Fibroblast of skin of scalp (primary cell): ENCODE measurements at places on chromosomes 11 and 22.

- DNase-seq: no peak
Measured at GRCh38 chr11:119666061-119666460, 62.9 kb downstream of the NECTIN1 start.

DNA sequence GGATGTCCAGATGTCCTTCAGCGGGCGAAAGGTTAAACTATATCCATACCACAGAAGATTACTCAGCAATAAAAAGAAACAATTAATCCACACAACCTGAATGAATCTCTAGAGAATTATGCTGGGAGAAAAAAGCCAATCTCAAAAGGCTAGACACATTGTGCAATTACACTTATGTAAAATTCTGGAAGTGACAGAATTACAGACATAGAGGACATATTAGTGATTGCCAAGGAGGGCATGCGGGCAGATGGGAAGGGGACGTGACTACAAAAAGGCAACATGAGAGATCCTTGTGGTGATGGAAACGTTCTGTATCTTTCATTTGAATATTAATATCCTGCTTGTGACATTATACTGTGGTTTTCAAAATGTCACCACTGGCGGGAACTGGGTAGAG, 103.5 kb upstream of the BMAL1 start:
- DNase-seq: no peak

DNA sequence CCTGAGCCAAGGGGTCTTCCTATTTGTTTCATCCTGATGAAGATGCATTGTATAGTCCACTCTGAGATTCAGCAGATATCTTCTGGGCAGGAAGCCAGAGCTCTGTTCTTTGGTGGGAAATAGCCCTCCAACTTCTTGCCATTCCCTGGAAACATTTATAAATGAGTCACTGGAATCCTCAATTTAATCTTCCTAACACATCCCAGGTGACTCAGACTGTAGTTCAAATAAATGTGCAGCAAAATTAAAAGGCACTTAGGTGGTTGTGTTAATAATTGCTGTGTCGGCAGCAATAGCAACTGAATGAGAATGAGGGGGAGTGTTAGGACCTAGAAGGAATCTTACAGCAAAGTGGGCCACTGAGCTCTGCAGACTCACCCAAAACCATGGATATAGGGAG, 108.6 kb downstream of the INSC start:
- peak; percentile 11 for DNase-seq

GRCh38 chr22:38753948-38754750, 1.6 kb downstream of the SUN2 start:
- peak; percentile 73 for DNase-seq

GRCh38 chr11:1755692-1756561, 5.5 kb upstream of the IFITM10 start:
- DNase-seq: no peak

DNA sequence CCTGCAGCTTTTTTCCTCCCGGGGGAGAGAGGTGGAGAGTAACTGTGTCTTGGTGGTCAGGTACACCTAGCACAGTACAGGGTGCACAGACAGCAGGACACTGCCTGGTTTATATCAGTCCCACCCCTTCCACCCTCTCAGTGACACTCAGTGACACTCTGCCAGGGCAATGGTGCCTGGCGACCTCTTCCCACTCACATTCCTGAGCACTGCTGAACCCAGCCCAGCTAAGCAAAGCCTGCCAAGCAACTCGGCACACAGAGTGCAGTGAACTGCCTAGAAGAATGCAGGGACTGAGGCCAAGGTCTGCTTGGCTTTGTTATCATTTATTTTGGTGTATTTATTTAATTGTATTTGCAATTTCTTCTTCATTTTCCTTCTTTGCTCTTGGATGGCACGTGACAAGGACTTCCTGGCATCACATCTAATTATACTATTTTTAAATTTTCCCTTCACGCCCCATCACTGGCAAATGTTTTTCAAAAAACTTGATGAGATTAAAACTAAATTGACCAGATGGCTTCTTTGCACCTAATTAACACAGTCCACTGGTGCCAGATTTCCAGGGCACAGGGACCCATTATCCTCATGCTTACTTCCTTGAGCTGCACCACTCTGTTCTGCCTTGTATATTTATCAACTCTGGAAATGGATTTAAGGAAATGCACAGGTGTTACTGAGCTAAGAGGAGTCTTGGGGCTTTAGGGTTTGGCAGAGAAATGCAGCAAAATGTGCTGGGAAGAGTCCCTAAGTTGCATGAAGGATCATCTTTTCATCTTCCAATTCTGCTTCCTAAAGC, 205.6 kb downstream of the ADAMTS15 start:
- DNase-seq: peak; percentile 40

GRCh38 chr22:25134028-25134427, 65.6 kb upstream of the CRYBB3 start:
- DNase-seq: no peak

DNA sequence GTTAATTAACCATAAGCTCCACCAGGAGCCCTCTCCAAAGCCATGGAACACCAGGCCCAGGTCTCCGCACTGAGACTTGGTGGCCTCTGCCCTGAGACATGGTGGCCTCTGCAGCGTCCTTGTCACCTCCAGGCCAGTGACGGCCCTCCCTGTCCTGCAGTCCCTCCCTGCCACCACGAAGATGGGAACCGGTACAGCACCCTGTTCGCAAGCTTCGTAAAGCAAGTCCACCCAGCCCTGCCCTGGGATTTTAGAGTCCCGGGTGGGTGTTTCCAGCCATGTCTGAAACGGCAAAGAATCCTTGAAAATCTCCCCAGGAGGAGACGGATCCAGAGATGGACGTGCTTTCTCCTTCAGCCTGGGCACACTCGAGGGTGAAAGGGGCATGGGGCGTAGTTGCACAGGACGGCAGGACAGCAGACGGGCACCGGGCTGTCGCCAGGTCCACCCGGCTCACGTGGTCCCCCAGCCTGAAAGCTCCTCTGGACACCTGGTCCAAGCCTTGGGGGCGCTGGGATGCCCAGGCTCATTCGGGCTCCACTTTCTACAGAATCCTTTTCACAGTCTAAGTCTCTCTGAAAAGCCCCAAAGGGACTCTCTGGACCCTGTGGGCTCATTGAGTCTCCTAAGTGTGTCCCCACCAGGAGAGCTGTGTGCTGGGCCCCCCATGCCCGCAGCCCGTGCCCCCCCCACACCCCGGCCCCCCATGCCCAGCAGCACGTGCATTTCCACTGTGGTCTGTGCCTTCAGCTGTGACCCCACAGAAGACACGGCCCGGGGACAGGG, 456.2 kb downstream of the BRD1 start:
- no peak for DNase-seq

DNA sequence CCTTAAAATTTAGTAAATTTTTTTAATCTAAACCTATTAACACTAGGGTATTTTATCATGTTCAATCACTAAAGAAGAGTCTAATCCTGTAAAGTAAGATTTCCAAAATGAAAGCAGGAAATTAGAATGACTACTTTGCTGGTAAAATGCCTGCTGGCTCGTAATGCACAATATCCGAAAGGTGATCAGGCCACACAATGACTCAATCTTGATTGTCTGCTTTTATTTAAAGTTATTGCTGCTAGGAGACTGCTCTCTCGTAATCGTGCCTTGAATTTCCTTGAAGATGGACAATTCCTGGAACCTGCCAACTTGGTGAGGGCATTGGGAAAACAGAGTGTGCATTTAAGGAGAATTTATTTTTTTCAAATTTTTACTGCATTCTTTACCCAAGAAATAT, 1786.5 kb upstream of the RAG2 start:
- DNase-seq: no peak

DNA sequence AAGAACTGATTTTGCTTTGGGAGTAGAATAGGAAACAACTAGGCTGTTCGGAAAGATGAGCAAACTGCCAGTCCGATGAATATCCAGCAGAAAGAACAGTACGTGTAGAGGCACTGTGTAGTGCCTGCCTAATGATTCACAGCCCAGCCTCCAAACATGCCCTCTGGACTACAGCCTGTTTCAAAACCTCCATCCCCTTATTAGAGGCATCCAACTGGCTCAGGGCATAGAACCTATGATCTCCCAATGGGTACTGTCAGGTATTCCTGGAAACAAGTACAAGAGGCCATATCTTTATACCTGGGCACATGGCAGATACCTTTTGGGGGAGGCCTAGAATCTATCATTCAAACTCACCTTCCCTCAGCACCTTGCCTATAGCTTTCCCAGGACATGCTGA, 4.9 kb downstream of the RRP8 start:
- DNase-seq: no peak

- DNase-seq: peak; percentile 94
Measured at GRCh38 chr11:65911682-65912568, 6.9 kb downstream of the C11orf68 start.

DNA sequence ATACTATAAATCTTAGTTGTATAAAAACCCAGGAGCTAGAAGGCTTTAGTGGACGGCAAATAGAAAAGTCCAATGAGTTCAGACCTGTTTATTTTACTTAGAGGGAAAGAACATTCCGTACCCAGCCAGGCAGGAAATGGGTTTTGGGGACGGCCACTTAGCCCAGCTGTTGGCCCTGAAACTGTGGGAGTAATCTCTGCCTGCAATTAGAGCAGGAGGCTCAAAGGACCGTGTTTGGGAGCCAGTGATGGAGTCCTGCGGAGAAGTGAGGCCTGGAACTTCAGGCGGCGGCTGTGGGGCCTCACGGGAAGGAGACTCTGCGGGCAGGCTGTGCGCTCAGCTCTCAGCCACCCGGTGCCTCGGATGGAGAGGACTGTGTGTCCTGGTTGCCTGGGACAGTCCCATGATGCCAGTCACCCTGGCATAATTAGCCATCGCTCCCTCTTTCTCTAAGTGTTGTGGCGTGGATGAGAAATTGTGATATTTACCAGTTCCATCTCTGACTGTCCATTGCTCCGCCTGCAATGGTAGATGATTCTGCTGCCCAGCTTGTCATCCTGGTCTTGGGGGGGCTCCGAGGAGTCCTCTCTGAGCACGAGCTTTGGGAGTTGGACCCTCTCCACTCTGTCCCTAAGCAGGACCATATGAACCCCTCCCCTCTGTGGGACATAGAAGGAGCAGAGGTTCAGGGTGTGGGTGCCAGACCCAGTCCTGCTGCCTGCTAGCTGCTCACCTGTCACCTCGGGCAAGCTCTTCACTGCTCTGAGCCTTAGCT, 530.3 kb downstream of the TBC1D22A start:
- no peak for DNase-seq

GRCh38 chr11:134485316-134485715, 73.3 kb upstream of the B3GAT1 start:
- DNase-seq: no peak

DNA sequence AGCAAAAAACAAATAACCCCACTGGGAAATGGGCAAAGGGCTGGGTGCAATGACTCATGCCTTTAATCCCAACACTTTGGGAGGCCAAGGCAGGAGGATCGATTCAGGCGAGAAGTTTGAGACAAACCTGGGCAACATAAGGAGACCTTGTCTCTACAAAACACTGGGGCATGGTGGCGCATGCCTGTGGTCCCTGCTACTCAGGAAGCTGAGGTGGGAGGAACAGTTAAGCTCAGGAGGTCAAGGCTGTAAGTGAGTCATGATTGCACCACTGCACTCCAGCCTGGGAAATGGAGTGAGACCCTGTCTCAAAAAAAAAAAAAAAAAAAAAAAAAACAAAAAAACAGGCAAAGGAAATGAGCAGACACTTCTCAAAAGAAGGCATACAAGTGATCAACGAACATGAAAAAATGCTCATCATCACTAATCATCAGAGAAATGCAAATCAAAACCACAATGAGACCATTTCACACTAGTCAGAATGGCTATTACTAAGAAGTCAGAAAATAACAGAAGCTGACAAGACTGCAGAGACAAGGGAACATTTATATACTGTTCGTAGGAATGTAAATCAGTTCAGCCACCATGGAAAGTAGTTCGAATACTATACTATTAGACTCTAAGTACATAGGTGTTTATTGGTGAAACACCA, 48.2 kb upstream of the SMCO4 start:
- peak; percentile 25 for DNase-seq

GRCh38 chr11:37390576-37391083, 792.6 kb upstream of the RAG2 start:
- DNase-seq: no peak

- DNase-seq: peak; percentile 4
Measured at GRCh38 chr11:41714101-41714500, 254.6 kb upstream of the LRRC4C start.
